ENCODE measurements at places on chromosomes 11 and 22.

DNA sequence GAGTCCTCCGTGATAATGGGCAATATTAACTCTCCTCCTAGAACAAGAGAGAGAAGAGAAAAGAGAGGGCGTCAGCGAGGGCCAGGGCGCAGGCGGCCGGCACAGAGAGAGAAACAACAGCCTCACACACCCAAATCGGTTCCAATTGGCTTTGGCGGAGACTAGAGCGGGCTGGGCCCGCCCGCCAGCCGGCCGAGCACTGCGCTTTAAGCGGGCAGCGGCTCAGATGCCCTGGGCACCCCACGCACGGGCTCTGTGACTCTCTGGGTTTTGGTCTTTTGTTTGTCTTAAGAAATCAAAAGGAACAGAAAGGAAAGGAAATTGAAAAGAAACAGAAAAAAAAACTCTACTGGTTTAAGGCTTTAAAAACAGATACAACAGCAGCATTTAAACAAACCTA lies 17.0 kb downstream of the SLC22A12 start:
- no peak for DNase-seq

GRCh38 chr11:94271885-94272372 lies 32.5 kb upstream of the IZUMO1R start:
- no peak for DNase-seq

DNA sequence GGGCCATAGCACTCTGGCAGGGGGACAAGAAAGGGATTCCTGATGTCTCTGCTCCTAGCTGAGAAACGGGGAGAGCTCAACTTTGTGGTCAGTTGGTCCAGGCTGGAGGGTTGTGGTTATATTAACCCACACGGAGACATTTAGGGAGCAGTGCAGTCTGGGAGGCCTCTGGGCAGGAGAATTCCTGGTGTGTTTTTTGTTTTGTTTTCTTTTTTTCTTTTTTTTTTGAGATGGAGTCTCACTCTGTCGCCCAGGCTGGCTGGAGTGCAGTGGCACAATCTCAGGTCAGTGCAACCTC lies 88.0 kb upstream of the SHISAL1 start:
- DNase-seq: no peak

DNA sequence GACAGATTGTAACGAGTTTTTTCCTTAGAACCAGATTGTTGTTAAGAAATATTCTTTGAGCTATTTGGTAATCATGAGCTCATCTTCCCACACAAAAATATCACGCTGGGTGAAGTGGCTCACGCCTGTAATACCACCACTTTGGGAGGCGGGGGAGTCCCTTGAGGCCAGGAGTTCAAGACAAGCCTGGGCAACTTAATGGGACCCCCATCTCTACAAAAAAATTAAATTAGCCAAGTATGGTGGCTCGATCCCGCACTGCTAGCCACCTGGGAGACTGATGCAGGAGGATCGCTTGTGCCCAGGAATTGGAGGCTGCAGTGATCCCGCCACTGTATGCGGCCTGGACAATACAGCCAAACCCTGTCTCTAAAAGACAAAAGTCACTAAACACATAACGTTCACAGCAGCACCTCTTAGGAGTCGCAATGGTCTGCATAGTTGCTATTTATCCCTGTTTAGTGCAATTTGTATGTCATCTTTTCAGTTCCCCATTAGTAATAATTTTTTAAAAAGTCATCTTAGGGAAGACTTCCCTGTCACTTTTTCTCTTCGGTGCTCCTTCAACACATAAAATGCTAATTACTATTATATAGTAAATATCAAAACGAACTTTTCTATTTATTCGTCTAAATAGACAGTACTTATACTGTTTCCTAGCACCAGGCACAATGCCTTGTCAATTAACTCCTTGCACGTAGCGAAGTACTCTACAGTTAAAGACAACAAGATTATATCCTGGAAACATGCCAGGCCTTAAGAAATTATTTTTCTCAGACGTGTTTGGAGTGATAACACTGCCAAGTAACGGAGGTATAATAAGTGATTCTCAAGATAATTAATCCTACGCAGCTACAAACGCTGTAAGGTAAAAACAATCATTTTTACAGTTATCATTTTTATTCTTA lies 1.1 kb downstream of the ST13 start:
- DNase-seq: no peak

GRCh38 chr11:19187114-19187832 lies 14.5 kb downstream of the CSRP3 start:
- no peak for DNase-seq

DNA sequence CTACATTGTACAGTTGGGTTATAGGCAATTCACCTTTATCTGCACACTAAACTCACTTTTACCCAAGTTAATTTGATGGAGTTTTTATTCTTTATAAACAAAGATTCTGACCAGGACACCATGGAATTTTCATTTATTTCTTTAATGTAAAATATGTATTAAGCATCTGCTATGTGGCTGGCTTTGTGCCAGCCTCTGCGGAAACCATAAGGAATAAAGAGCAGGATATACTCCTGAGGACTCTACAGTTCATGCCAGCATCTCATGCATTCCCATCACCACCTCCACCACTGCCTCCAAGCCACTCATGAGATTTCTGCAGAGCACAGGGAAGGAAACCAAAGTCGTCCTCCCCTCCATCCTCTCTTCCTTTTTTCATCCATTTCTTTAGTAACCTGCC lies 100.0 kb upstream of the DBX1 start:
- no peak for DNase-seq

- DNase-seq: no peak
These were observed 58.6 kb downstream of the BRD1 start for GRCh38 chr22:49768951-49769690.

DNA sequence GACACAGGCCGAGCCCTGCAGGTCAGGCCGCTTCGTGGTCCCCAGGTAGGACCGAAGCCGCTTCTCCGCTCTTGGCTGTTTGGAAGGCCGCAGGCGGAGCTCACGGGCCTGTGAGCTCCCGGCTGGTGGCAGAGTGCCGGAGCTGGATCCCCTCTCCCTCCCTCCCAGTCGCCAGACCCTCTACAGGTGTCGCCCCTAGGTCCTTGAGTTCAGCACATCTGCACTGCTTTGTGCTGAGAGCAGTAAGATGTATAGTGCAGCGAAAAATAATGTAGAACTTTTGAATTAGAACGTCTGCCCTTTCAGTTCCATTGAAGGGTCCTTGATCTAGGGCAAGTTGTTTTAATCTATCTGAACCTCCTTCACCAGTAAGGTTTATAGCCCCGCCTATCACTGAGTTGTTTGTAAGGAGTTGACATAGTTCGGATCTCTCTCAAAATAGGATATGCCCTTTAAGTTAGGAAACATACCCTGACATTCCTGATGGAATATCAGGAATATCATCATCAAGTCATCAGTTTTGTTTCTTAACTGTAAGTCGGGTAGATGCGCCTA lies 419 bp downstream of the ANKRD49 start:
- no peak for DNase-seq

GRCh38 chr11:3158821-3159220 lies 6.3 kb downstream of the OSBPL5 start:
- DNase-seq: no peak

- DNase-seq: no peak
These were observed 25.6 kb downstream of the ARRB1 start for GRCh38 chr11:75325713-75326438.

- no peak for DNase-seq
These were observed 433.2 kb downstream of the GUCY1A2 start for GRCh38 chr11:106585061-106585460.

GRCh38 chr22:30393885-30394284 lies 2.9 kb upstream of the SEC14L2 start:
- DNase-seq: no peak

GRCh38 chr11:112831041-112831440 lies 130.2 kb upstream of the NCAM1 start:
- no peak for DNase-seq

DNA sequence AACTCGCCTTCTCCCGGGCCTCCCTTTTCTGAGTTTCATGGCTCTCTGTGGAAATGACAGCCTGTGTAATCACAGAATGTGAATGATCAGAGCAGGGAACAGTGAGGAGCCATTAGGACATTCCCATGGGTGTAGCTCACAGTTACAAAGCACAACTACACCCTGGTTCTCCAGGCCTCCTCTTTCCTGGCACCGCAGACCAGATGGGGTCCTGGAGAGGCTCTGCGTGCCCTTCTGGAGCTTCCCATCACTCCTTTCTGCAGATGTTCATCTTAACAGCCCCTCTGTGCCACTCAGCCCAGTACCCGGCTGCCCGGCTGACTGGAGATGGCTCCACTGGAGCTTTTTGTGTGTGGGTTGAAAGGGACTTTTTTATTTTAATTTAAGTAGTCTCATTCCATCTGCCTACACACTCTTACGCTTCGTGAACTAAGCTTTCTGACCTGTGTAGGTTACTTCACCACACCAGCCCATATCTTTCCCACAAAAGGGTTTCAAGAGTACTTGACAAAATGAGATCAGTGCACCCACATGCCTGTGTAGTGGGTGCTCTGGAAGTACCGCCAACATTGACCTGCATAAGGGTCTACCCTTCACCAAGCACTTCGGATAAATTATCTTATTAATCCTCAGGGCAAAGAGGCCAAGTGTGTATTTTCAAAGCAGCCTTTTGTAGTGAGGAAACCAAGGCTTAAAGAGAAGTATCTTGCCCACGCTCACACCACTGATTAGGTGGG lies 29.8 kb downstream of the SREBF2 start:
- no peak for DNase-seq

DNA sequence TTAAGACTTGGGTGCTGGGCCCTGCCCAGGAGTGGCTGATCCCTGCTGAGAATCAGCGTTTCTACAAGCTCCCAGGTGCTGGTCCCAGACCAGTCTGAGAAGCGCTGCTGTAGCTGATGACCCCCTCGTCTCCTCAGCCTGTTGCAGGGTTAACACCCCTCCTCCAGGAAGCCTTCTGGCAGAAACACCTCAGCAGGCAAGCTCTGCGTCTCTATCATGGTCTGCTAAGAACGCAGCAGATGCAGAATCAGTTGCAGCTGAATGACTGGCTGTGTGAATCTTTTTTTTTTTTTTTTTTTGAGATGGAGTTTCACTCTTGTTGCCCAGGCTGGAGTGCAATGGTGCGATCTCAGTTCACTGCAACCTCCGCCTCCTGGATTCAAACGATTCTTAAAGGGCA lies 132.5 kb downstream of the CACNA1I start:
- DNase-seq: no peak

DNA sequence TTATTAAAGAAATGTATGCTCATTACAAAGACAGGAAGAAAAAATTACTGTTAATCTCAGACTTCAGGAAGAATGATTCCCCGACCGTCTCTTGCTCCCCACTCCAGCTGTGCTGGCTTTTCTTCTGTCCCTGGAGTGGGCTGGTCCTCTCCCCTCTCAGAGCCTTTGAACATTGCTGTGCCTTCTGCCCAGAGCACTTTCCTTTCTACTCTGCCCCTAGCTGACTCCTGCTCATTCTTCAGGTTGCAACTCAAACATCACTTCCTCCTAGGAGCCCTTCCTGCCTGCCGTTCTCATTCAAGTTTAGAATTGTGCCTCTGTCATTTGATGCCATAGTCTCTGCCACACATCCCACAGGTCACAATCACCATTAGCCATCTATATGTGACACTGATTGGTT lies 329.5 kb downstream of the MIAT start:
- DNase-seq: no peak

GRCh38 chr11:58639669-58640068 lies 17.2 kb downstream of the CNTF start:
- no peak for DNase-seq

GRCh38 chr22:43957871-43958270 lies 2.6 kb downstream of the SAMM50 start:
- DNase-seq: no peak

DNA sequence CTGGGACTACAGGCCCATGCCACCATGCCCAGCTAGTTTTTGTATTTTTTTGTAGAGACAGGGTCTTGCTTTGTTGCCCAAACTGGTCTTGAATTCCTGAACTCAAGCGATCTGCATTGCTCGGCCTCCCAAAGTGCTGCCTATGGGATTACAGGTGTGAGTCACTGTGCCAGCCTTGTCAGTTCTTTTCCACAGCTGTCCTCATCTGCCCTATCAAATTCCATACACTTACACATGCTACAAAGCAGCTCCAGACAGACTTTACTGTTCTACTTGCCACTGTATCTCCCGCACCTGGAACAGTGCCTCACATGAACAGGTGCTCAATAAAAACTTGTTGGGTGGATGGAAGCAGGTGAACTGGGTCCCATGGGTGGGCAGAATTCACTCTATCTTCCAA lies 8.2 kb downstream of the STX5 start:
- DNase-seq: no peak

All from activated CD4-positive, CD25-positive, alpha-beta regulatory T cell treated with anti-CD3 and anti-CD28 coated beads, Interleukin-2, amount 50 U/mL, for 16 hours (primary cell).